HTR-8/SVneo (cell line): ENCODE measurements at places on chromosomes 12 and 14.

DNA sequence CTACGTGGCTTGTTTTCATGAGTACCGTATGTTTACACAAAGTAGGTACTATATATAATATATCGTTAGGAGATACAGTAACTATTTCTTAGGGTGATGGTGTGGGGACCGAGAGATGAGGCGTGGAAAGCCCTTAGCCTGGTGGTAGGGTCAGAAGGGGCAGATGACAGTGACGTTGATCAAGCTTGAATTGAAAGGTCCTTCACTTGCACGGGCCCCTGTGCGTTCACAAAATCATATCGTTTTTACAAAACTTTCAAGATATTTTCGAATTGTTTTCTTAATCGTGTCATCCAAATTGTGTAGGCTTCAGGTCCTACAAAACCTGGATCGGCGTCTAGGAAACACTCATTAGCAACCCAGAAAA is 881 bp upstream of the SOS2 start:
- no peak for DNase-seq

DNA sequence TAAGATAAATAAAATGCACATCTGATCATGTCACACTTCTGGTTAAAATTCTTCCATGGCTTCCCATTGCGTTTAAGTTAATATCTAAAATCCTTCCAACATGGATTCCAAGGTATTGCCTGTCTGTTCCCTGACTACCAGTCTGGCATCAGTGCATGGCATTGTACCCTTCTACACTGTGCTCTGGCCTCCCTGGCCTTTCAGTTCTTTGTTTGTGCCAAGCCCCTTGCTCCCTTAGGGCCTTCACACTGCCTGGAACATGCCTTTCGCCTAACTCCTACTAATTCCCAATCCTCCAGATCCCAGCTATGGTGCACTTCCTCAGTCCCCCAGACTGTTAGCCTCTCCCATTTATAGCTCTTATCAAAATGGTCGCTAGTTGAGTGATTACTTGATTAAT is 6.3 kb downstream of the CIPC start:
- no peak for DNase-seq

DNA sequence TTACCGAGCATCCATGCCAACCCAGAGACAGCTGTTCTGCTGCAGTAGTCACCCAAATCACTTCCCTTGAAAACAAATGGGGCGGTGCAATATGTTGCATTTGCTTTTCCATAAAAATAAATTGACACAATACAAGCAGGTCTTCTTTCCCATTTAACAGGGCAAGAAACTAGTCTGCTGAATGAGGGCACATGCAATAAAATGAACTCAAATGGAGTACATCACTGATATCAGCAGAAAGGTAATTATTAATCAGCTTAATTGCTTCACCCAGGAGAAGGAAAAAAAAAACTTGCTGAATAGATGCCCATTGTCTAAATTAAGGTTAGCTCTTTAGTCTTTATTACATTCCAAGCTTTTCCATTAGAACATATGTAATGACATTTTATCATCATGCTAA is 175.1 kb upstream of the GZMB start:
- DNase-seq: no peak

DNA sequence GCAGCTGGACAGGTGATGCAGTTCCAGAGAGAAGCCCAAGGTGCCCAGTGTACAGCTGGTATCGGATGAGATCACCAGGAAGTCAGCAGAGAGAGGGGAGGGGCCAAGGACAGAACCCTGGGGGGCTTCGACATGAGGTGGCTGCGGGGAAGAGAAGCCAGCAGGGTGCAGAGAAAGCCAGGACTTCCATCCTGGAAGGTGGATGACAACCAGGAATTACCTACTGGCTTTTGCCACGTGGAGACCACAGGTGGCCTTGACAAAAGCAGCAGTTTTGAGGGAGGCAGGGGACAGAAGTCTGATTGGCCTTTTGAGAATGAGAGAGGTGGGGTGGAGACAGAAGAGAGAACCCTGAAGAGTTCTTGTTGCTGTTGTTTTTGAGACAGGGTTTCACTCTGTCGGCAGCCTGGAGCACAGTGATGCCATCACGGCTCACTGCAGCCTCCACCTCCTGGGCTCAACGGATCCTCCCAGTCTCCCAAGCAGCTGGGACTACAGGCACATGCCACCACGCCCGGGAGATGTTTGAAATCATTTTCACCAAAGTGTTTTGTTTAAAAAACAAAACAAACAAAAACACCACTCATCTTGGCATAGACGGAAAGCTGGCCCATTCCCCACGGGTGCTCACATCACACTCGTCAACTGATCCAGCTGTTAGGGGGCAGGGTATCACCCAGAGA is 35.2 kb downstream of the CDC42BPB start:
- DNase-seq: no peak

GRCh38 chr12:102950107-102950949 is 7.1 kb upstream of the ASCL1 start:
- DNase-seq: no peak

DNA sequence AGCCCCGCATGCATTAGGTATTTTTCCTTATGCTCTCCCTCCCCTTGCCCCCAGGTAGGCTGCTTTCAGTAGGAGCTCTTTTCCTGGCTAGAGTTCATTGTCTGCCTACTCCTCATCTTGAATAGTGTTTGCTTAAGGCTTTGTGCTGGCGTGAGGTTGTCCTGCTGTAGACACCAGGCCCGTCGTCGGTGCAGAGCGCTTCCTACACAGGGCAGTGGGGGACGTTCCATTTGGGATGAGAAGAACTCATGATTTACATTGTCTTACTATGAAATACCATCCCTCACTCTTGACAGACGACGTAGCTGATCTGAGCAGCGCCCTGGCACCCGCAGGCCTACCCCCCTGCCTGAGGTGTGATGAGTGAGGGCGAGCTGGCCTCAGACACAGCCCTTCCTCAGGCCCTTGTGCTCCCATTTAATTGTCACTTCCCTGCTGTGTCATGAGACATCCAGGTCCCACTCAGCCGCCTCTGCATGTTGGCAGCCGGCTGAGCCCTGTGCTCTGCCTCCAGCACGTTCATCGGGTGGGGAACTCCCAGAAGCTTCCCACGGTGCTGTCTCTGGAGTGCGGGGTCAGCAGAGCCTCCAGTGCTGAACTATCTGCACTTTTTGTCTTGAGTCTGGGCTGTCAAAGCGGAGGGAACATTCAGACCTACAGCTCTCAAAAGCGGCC is 76.0 kb downstream of the WDR20 start:
- no peak for DNase-seq

GRCh38 chr12:46553266-46553665 is 180.7 kb upstream of the SLC38A2 start:
- DNase-seq: no peak

- no peak for DNase-seq
Measured at GRCh38 chr12:71947645-71948105, 9.0 kb downstream of the TPH2 start.

- DNase-seq: no peak
Measured at GRCh38 chr14:33917661-33918060, 33.2 kb downstream of the EGLN3 start.

DNA sequence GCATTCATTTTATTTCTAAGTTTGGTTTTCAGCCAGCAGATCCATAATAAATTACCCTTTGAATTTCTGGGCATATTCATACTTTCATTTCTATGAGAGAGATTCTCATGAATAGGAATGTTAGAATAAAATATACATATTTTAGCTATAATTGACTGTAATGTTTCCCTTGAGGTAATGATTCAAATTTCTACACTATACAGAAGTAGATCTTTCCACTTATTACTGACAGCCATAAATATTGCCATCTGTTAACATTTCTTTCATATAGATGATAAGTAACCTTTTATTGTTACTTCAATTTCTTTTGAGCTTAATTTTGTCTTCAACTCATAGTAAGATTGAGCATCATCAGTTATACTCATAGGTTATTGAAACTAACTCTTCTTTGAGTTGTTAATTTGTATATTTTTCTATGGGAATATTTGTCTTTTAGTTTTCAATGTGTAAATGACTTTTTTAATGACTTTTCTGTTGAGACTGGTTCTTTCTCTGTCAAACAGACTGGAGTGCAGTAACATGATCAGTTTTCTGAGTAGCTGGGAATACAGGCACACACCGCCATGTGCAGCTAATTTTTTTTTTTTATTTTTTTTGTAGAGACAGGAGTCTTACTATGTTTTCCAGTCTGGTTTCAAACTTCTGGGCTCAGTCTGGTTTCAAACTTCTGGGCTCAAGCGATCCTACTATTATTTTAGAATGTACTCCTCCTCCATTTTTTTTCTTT is 991.6 kb downstream of the SLC6A15 start:
- no peak for DNase-seq

DNA sequence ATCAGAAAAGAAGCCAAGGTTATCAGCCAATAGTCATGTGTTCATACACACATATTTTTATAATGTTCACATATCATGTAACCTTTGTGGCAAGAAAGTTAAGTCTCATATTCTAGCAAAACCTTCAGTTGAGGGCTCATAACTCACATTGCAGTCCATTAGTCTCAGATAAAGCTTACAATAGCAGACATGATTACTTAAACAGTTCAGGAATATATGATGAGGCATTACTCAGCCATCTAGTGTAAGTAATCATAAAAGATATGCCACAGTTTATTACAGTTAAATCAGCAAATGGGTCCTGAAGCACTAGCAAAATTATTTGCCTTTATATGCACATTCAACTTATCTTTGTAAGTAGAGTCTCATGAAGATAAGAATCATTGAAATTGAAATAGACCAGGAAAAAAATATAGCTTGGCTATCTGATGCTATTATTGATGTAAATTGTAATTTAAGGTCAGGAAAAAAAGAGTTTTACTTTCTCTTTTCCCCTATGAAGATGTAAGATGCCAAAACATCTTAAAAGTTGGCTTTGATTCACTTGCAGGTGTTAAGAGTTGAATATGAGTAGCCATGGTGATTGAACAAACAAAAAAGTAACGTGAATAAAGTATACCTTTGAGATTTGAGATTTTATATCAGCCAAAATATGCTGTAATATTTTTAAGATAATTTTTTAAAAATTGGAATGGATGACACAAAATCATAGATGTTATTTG is 537.0 kb downstream of the SLC6A15 start:
- DNase-seq: no peak

GRCh38 chr14:66114071-66114470 is 372.1 kb upstream of the CCDC196 start:
- DNase-seq: no peak
